ENCODE measurements at places on chromosomes 6 and 20.

DNA sequence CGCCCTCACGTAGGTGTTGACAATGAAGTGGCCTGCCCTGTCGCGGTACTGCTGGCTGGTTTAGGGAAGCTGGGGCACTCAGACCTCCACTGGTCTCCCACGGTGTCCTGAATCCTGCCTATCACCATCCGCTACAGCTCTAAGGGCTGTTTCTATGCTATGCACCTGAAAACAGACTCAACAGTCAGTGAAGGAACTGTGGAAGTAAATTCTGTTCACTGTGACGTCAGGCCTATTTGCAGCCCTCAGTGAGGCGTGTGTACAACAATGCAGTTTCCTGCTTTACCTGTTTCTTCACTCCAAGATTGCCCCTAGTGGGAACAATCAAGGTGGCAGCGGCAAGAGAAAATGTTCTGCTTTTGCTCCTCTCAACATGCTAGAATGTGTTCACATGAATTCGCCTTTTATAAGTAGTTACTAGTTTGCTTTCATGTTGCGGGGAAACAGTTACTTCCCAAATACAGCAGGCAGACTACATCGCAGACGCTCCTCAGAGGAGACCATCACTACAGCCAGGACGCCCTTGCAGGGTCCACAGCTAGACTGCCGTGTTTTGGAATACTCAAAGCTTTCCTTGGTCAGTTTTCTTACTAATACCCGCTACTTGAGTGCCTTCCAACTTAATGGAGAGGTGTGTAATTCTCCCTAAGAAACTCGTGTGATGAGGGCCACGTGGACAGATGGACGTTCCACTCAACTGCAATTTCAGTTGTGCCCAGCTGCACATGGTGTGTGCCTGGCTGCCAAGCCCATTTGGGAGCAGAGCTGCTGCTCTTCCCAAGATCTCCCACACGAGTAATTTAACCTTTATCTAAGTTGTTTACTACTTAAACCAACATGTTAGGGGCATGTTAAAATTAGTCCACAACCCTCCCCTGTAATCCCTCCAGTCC lies 25.4 kb downstream of the DIDO1 start:
- H3K27ac ChIP-seq, result peak overlapping the region; percentile 82
- H3K4me3 ChIP-seq, result peak overlapping the region; percentile 18
- H3K36me3 ChIP-seq, result peaks cover 94% of the 10 kb centered on the region
- DNase-seq, result peak; percentile 72
- peaks cover 19% of the 10 kb centered on the region for H3K4me1 ChIP-seq

DNA sequence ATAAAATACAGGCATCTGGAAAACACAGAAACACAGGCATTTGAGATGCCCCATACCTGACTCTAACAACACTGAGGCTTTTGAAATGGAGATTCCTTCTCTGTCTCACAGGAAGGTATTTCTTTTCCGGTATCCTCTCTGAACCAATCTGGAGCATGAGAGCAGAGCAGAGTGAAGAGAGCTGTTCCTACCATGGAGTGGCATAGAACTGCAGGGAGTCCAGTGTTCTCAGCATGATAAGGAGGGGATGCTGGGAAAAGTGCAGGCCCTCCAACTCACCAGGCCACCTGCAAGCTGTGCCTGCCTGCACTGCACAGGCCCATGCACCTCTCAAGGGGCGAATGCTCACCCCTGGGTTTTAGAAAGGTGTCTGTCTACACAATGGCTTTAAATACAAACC lies 89.2 kb downstream of the FOXA2 start:
- no peaks in the 10 kb centered on the region for H3K27me3 ChIP-seq
- H3K4me1 ChIP-seq, result no peaks in the 10 kb centered on the region
- H3K27ac ChIP-seq, result no peak overlapping the region
- no peak overlapping the region for H3K4me3 ChIP-seq

DNA sequence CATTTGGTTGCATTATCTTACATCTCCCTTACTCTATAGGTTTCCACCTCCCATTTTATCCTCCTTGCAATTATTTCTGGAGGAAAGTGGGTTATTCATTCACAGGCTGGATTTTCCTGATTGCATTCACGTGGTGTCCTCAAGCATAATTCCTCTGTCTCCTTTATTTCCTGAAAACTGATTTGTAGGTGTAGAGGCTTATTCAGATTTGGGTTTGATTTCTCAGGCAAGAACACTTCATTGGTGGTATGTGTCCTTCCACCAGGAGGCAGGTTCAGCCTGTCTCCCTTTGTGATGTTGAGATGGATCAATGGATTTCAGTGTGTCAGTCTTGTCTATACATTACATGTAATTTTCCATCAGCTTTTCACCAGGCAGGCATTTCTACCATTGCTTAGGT lies 17.3 kb downstream of the DNPH1 start:
- peaks cover 10% of the 10 kb centered on the region for H3K36me3 ChIP-seq
- peaks cover 19% of the 10 kb centered on the region for H3K4me1 ChIP-seq
- peak overlapping the region; percentile 62 for H3K4me3 ChIP-seq
- no peaks in the 10 kb centered on the region for H3K27me3 ChIP-seq
- peak overlapping the region; percentile 92 for H3K27ac ChIP-seq
- DNase-seq, result peak; percentile 36

DNA sequence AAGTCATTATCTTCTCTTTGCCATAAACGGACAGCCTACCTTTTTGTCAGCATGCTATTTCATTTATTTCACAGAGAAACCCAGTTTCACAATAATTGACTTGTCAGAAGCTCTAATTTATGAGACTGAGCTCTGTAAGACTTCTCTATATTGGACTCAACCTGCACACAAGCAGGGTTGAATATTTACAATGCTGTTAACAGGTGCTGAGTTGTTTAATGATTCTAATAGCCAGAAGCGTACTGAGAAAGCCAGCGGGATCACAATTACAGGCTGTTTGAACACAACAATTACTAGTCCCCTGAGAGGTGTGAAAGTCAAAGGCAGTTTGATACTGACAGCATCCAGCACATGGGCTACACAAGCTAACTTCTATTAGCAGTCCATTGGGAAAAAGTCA lies 128.2 kb upstream of the SIM1 start:
- no peaks in the 10 kb centered on the region for H3K36me3 ChIP-seq
- H3K4me1 ChIP-seq, result no peaks in the 10 kb centered on the region
- no peak overlapping the region for H3K27ac ChIP-seq
- H3K4me3 ChIP-seq, result no peak overlapping the region
- H3K27me3 ChIP-seq, result no peaks in the 10 kb centered on the region

GRCh38 chr6:138406443-138406842 lies 2.4 kb downstream of the HEBP2 start:
- H3K4me3 ChIP-seq, result no peak overlapping the region
- no peak overlapping the region for H3K27ac ChIP-seq
- H3K27me3 ChIP-seq, result no peaks in the 10 kb centered on the region
